ENCODE measurements at places on chromosomes 2 and 18. TPM values are rescaled to one million over a fixed set of nuclear protein-coding genes. Genes with fewer than 3 reads are reported as not detected.

MRPL30 gene
- 34.8 TPM for total RNA-seq

FAM124B gene
- not detected for total RNA-seq

ASB3 gene
- total RNA-seq, result 36.2 TPM

TMEM200C gene
- 1.7 TPM for total RNA-seq

NPHP1 gene
- 1.8 TPM for total RNA-seq

STON1 gene
- total RNA-seq, result 5.7 TPM

COX5B gene
- 140 TPM for total RNA-seq

CLEC4F gene
- not detected for total RNA-seq

IL18RAP gene
- total RNA-seq, result not detected

GALNT14 gene
- not detected for total RNA-seq

NEMP2 gene
- 2.2 TPM for total RNA-seq

PDIA6 gene
- total RNA-seq, result 384 TPM

E2F6 gene
- total RNA-seq, result 10.9 TPM

TXNDC2 gene
- 0.18 TPM for total RNA-seq

MALL gene
- total RNA-seq, result 1.6 TPM

CBLN2 gene
- total RNA-seq, result not detected

SPC25 gene
- 2.0 TPM for total RNA-seq

CFAP221 gene
- not detected for total RNA-seq

FKBP7 gene
- 32.6 TPM for total RNA-seq

SLC14A1 gene
- 21.7 TPM for total RNA-seq

AGAP1 gene
- 15.1 TPM for total RNA-seq

TIA1 gene
- 103 TPM for total RNA-seq

LONRF2 gene
- 0.54 TPM for total RNA-seq

LRATD1 gene
- total RNA-seq, result 0.28 TPM

NLRC4 gene
- total RNA-seq, result not detected

POTEC gene
- not detected for total RNA-seq

AQP4 gene
- total RNA-seq, result not detected

UGT1A5 gene
- not detected for total RNA-seq

UGT1A3 gene
- not detected for total RNA-seq

PAIP2B gene
- 0.18 TPM for total RNA-seq

ANKZF1 gene
- 18.3 TPM for total RNA-seq

PNKD gene
- 22.2 TPM for total RNA-seq

UGT1A1 gene
- not detected for total RNA-seq

ATOH8 gene
- 7.9 TPM for total RNA-seq

GAREM2 gene
- 0.28 TPM for total RNA-seq

TWIST2 gene
- 14.7 TPM for total RNA-seq

CERKL gene
- not detected for total RNA-seq

GPAT2 gene
- total RNA-seq, result 0.28 TPM

DTYMK gene
- total RNA-seq, result 32.8 TPM

HSBP1L1 gene
- total RNA-seq, result 8.6 TPM

Measured in IMR-90 (cell line).